ENCODE measurements at places on chromosomes 7 and 10. TPM values are rescaled to one million over a fixed set of nuclear protein-coding genes. Genes with fewer than 3 reads are reported as not detected.

Gene TMEM26
- 1.1 TPM for total RNA-seq

Gene ITPRIP
- 37.0 TPM for total RNA-seq

Gene MEIG1
- total RNA-seq: 0.95 TPM

Gene AVPI1
- 22.6 TPM for total RNA-seq

Gene SDK1
- total RNA-seq: 10.0 TPM

Measured in lower lobe of right lung (tissue), 2 donors.